ENCODE measurements at places on chromosomes 12 and 14. TPM values are rescaled to one million over a fixed set of nuclear protein-coding genes. Genes with fewer than 3 reads are reported as not detected.

FOXN4 gene
- total RNA-seq, result not detected

DNA sequence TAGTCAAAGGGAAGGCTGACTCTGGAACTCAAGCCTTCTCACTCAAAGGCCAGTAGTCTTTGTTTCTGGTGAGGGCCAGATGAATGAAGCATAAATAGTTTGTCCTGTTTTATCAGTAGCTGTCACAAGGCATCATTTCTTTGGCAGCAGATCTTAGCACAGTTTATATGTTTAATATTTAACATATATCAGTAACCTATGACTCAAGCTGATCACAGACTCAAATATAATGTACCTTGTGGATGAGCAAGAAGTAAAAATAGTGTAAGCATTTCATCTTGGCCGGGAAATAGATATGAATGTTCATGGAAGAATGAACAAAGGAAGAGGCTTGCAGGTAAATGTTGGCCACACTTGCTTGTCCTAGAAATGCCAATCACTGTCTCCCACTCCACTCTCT lies 158.3 kb upstream of the BMP4 start:
- no peak for ATAC-seq

DNA sequence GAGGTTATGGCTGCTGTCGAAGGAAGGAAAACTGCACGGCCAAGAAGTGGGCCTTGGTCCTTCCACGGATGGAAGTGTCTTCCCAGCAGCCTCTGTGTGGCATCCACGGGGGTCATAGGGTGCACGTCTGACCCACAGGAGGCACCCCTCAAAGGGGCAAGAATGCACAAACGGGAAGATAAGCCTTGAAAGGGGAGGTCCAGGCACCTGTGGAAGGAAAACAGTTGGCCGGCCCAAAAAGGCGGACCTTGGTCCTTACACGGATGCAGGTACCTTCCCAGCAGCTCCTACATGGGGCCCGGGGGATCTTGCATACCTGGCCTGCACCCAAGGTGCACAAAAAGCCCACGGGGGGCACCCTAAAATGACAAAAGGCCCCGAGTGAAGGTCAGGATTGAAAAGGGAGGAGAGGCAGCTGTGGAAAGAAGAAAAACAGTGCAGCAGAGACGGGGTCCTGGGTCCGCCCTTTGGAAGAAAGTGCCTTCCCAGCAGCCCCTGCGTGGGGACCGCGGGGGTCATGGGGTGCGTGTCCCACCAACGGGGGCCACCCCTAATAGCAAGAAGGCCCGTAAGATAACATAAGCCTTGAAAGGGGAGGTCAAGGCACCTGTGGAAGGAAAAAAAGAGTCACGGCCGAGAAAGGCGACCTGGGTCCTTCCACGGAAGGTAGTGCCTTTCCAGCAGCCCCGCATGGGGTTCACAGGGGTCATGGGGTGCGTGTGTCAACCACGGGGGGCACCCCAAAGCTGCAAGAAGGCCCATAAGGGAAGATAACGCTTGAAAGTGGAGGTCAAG lies 276.1 kb downstream of the ALG10 start:
- ATAC-seq, result no peak

- ATAC-seq, result no peak
Observed at GRCh38 chr12:131831635-131832041, 3.4 kb downstream of the MMP17 start.

ANO4 gene
- not detected for total RNA-seq

GRCh38 chr12:14186193-14186502 lies 179.3 kb upstream of the ATF7IP start:
- no peak for ATAC-seq

CLEC1A gene
- 0.68 TPM for total RNA-seq

DNA sequence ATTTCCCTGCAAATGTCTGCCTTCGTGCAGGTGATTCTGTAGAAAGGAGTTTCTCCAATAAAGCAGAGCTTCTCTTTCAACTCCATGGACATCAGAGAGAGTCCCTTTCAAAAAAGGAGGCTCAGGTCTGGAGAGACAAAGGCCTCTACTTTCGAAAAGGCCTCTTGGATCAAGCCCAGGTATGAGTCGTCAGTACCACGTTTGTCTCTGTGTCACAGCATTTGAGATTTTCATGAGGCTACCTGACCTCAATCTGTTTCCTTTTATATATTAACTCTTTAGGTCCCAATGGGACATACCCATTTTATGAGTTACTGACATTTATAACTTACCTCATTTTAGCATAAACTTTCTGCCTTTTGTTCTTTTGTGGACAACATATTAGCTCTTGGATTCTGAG lies 290.8 kb downstream of the RPAP3 start:
- no peak for ATAC-seq

DNA sequence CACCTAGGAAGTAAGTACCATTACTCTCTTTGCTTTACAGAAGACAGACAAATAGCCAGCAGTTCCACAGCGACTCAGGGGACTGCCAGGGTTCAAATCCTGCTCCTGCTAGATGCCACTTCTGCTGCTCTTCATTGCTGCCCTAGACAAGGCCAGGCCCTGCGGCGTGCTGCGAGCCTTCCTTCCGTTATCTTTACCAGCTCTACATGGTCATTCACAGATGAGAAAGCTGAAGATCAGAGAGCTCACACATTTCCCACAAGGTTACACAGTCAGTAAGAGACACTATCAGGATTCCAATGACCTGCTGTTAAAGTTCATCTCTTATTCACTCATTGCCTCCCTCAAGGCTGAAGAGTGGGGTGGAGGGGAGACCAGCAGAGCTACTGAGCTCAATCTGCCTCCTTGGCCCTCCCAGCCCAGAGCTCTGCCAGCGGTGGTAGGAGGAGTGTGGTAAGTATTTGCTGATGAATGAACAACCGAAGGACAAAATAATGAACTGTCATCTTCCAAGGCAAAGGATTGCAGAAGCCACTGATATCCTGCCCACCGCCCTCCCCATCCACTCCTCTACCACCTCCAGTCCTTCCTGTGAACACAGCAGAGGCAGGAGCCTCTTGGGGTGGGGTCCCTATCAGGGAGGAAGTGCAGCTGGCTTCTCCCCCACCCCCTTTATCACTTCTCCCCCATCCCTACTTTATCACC lies 14.6 kb upstream of the HDAC7 start:
- ATAC-seq, result no peak

DNA sequence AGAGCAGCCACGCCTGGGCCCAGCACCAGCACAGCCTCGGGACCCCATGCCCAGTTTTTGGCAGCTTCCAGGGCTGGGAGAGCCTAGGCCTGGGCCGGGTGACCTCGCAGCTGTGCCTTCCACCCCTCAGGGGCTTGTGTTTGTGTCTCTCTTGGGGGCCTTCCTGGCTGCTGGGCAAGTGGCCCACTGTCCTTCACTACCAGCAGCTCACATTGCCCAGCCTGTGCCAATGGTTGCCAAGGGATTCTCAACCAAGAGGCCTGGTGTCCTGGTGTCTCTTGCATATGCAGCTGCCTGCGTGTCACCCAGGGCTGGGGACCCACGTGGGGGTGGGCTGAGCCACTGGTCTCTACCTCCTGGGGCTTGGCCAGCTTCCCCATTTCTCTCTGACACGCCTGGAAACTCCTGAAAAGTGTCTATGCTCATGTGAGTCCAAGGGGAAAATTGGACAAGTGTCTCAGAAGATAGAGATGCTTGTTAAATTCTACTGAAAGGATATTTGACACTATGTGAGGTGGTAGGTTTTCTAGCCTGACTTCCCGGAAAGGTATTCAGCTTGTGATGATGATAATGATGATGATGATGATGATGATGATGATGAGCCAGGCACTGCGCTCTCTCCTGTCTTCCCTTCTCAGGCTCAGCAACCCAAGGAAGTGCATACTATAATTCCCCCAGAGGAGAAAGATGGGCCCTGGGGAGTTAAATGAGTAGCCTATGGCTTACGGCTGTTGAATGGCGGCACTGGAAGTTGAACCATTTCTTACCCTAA lies 48.8 kb upstream of the ESRRB start:
- no peak for ATAC-seq

DNA sequence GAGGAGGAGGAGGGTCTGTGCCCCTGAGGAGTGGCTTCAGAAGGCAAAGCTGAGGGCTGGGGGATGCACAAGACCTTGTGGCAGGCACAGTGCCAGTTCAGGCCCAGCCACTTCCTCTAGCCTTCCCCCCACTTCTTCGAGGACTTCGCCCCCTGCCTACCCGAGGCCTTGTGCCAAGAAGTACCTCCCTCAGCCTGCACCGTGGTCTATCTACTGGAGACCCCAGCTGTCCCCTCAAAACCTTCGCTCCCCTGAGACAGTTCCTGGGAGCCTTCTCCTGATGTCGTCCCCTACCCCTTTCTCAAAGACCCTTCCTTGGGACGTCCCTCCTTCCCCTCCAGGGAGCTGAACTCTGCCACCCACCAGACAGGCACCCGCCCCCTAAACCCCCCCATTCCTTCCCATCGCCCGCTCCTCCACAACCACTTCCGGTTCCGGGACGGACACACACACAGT lies 604 bp downstream of the ZNF384 start:
- ATAC-seq, result peak; percentile 2

GRCh38 chr12:72006766-72007165 lies 68.1 kb downstream of the TPH2 start:
- no peak for ATAC-seq

DNA sequence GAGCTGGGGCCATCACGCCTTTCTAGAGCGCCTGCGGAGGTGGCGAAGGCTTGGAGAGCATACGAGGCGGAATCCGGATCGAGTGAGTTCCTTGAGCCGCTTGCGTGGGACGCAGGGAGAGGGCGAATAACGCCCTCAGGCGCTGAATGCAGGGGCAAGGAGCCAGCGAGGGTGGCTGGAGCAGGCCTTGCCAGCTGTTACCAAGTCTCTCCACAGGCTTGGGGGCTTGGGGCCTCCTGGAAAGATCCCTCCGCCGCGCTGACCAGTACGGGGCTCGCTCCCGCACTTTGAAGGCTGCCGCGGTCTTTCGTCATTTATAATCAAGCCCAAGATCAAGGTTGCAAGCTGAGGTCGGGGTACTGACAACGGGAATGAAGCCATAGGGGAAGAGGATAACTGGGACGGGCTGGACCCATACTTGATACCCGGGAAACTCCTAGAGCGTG lies 1.2 kb downstream of the FLRT2 start:
- no peak for ATAC-seq

PLEK2 gene
- 24.5 TPM for total RNA-seq

- ATAC-seq, result peak; percentile 71
Observed at GRCh38 chr12:106223485-106224354, 24.1 kb downstream of the CKAP4 start.

DNA sequence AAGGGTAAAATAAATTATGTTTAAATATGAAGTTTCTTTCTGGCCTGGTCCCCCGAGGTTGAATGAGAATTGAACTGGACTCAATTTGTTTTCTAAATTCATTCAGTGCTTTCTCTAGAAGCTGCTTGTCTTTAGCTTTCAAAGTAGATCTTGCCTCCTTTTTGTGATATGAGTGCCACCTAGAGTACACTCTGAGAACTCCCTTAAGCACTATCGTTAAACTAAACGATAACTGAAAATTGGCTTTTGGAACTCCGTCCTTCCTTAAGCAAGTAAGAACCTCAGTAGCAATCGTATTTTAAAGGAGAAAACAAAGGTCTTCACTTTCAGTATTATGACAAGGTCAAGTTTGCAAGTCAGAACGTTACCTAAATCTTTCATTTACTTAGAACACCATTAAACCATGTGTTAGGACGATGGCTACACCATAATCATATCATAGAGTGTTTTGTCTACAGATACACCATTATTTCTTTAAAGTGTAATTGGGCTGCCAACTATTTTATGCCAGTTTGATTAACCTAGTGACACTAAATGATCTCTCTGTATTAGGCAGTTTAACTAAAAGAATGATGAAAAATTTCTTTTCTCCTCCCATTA lies 364.8 kb downstream of the SNAPC1 start:
- ATAC-seq, result peak; percentile 57

DNA sequence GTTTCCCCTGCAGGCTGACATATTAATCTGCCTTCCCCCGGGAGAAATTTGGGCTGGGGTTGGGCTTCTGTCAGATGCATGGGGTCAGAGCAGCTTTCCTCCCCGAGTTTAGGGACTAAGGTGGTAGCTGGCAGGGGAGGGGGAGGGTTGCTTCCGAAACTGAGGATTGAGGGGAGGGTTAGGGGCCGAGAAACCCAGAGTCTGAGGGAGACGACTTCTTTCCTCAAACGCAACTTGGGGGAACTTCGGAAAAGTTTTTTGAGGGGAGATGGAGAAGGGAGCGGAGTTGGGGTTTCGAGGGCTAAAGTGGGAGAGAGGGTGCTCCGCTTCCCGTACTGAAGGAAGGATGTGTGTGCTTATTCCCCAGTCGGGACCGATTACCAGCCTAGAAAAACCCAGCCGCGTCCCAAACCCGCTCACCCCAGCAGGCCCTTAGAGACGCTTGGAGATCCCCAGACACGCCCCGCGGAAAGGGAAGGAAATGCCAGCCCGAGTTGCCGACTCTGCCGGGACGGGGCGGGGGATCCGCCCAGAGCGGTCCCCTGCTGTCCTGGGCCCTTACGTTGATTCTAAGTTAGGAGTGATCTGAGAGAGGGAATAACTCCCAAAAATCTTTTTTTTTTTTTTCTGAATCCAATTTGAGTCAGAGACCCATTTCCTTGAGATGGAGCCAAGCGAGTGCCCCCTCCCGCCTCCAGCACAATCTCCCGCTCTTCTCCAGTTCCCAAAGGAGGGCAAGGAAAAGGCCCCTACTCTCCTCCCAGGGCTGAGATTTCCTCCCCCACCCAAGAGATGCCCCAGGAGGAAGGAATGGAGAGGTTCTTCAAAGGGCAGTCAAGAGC lies 61.9 kb downstream of the SMUG1 start:
- ATAC-seq, result peak; percentile 85

CD69 gene
- total RNA-seq, result 0.68 TPM

- ATAC-seq, result no peak
Observed at GRCh38 chr12:75822416-75822815, 209.2 kb downstream of the PHLDA1 start.

ZNF891 gene
- total RNA-seq, result 0.64 TPM

DNA sequence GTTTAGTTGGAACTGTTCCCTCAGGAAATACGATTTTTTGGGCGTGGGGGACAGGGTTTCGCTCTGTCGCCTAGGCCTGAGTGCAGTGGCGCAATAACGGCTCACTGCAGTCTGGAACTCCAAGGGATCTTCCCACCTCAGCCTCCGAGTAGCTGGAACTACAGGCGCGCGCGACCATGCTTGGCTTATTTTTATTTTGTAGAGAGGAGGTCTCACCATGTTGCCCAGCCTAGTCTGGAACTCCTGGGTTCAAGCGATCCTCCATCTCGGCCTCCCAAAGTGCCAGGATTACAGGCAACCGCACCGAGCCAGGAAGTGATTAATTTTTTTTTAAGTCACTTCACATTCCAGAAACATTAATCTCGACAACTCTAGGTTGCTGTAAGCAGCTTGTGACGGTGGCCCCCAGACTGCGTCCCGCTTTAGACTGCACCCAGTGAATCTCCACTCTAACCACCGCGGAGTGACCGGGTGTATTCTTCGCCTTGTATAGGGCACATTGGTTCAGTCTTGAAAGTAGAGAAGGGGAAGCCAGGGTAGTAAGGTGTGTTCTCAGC lies 830 bp upstream of the MIS18BP1 start:
- ATAC-seq, result peak; percentile 12

DNA sequence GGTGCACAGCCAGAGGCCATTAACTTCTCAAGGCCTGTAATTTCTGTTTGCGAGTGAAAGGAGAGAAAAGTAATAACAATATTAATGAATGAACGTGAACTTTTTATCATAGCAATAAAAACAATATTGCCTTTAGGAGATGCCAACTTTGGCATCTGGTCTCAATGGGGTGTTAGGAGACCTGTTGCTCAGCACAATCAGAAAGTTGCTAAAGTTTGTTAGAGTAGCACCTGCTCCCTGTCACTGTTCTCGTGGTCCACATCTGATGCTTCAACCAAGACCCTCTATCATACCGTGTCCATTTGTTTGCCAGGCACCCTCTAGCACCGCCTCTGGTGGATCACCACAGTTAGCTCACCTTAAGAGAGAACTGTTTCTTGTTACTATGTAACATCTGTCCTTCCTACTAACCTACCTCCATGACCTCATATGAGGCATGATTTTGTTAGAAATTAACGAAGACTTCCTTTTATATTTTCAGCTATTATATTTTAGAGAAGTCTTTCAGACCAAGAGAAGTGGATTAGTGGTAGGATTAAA lies 12.5 kb upstream of the CLEC4E start:
- ATAC-seq, result no peak

All from esophagus mucosa (tissue), 1 donor.